SK-N-MC (cell line): ENCODE measurements at places on chromosomes 3 and 15.

GRCh38 chr15:66232267-66232625, 21.3 kb downstream of the MEGF11 start:
- DNase-seq, result no peak

DNA sequence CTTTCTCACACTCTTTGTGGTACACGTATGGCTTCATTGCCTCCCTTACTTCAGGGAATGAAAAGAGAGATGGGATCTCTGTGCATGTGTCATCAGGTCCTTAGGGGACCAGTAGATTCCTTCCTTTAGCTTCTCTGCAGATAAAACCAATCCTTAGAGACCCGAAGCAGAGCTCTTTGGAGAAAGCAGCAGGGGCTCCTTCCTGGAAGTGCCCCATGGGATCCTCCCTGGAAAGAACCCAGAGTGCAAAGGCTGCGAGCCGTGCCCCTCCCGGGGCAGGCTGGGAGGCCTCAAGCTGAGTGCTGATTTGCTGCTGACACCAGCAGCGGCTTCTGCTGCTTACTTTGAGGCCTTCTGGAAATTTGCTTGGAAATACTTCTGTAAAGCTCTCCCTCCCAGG, 328.6 kb upstream of the RGMA start:
- DNase-seq, result no peak

DNA sequence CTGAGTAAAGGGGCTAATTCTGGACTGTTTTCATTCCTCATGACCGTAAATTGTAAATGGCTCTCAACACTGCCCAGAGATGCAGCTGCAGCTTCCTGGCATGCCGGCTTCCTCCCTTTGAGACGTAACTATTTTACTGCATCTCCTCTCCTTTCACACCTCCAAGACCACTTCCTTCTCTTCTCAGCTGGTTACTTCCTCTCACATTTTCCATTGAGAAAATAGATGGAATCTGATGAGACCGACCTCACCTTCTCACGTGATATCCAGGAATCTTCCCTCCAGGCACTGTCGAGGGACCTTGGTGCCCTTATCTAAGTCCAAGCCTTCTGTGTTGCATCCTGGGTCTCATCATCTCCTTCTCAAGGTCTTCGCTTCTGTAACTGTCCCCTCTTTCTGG, 12.7 kb downstream of the LYSMD4 start:
- DNase-seq, result no peak

GRCh38 chr3:10530241-10530640, 24.9 kb upstream of the ATP2B2 start:
- DNase-seq, result no peak

DNA sequence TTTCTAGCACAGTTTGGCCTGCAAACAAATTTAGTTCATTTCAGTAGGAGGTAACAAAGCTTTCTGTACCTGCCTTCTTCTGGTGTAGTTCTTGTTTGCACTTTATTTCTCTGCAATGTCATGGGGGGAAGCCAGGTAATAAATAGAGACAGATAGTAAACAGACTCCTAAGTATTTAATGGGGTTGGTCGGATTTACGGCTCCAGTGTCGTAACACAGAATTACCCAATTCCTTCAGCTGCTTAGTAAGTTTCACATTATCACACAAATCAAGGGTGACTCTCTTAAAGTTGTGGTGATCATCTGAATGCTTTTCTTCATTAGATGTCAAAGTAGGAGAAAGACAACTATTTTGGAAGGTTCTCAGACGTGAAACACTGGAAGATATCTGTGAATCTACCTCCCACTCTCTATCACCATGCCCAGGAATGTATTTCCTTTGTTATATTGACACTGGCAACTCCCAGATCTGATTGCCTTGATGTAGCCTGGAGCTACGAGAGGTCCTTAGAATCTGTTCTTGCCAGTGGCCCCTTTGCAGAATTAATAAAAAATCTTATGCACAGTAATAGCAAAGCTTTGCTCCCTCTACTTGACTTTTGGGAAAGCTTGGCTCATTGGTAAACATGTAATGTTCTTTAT, 25.0 kb upstream of the TMC3 start:
- no peak for DNase-seq

- DNase-seq, result no peak
Measured at GRCh38 chr3:153757839-153758238, 363.4 kb upstream of the ARHGEF26 start.

DNA sequence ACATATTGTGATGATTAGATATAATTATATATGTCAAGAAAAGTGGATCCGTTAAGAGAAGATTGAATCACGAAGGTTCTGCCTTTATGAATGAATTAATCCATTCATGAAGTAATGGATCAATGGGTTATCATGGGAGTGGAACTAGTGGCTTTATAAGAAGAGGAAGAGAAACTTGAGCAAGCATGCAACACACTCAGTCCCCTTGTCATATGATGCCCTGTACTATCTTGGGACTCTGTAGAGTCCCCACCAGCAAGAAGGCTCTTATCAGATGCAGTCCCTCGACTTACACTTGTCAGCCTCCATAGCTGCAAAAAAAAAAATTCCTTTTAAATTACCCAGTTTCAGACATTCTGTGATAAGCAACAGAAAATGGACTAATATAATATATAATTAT, 301.9 kb downstream of the RAP2B start:
- no peak for DNase-seq

DNA sequence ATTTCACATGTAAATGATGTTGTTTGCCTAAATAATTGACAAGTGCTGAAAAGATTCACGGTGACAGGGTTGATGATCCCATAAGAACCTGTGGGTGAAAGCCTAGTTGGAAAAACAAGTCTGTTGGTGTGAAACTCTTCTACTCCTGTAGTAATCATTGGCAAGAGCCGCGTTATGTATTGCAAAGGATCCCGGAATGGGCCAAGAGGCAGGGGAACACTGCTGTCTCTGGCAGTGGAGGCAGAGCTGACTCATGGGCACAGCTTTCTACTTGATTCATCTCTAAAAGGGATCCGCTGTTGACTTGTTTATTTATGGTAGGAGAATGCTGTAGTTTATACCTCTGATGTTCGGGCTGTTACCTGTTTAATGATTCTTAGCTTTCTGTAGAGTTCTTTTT, 63.1 kb downstream of the MAP6D1 start:
- no peak for DNase-seq

DNA sequence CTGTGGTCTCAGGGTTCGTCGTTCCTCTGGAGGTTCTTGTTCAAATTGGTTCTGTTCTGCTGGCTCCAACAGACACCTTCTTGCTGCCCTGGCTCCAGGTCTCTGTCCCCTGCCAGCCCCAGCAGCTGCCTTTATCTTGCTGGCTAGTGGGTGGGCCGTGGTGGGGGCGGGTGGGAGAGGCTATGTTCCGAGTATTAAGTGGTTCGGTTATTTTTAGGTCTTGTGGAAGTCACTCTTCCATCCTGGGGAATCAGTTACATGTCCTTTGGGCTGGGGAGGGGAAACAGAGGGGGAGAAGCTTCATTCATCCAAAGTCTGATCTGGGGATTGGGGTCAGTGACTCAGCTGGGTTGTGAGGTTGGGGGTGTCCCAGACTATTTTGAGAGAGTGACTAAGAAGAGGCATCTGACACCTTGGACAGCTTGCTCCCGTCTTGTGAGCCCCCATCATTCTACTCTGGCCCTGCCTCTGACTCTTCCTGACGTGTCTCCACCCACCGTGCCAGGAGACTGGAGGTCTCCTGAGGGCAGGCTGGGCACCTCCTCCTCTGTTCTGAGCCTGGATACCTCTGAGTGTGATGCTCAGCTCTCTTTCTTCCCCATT, at the start of gene XIRP1:
Gene XIRP1 (minus strand): TSS at position 106 of the 603 bp plus-strand sequence. CDS start 3,150 bp downstream, outside the sequence.
- DNase-seq, result no peak

DNA sequence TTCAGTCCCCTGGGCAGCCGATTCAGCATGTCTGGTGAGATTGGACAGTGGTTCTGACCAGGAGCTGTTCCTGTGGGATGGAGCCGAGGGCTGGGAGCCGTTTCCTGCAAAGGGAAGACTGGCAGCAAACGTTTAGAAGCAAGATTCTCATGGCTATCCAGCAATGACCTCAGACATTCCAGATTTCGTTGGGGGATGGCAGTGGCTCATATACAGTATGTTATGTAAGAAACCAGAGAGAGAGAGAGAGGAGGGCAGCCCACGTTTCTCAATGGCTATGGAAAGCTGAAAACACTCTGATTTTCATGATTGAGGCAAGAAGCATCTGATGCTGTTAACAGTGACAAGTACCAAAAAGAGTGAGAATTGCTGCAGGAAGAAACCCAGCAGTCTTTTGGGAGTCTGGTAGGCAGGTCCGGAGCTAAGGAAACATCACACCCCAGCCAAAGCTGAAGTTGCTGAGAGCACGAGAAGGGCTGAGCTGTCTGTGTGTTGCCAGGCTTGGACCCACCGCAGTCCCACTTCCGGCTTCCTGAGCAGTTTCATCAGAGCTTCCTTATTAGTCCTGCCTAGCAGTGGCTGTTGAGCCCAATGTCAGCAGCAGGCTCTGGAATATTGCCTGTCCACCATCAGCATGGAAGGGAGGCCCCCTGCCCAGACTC, 25.6 kb upstream of the VPS8 start:
- DNase-seq, result no peak

GRCh38 chr3:127959041-127959440, 44.0 kb downstream of the KBTBD12 start:
- DNase-seq, result no peak

- DNase-seq, result no peak
Measured at GRCh38 chr3:43549626-43550290, 72.1 kb downstream of the ANO10 start.

DNA sequence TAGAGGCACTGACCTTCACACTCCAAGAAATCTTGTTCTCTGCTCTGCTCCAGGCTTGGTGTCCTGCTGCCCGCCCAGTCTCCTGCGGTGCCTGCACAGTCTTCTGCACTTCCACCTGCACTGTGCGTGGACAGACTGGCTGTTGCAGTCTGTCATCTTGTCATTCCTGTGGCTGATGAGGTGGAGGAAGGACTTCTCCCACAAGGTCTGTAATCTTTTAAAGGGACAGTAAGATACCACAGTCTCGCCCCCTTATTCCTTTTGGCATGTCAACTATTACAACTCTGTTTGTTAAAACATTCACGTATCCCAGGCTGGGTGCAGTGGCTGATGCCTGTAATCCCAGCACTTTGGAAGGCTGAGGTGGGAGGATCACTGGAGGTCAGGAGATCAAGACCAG, 54.1 kb upstream of the IGF2BP2 start:
- DNase-seq, result no peak

DNA sequence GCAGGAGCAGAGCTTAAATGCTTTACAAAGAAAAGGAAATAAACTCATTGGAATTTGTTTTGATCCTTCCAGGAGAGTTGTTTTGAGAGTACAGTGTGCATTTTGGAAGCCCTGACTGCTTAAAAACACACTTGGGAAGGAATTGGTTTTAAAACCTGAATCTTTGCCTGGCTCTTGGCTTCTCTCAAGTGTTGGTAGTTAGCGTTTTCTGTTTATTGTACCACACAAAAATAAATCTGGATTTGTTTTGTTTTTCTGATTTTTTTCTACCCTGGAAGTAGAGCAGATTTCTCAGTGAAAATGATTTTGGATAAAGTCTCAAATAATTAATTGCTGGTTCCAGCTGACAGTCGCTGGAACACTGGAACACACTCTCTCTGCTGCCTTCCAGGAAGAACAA, 90.6 kb downstream of the CHST2 start:
- DNase-seq, result no peak

DNA sequence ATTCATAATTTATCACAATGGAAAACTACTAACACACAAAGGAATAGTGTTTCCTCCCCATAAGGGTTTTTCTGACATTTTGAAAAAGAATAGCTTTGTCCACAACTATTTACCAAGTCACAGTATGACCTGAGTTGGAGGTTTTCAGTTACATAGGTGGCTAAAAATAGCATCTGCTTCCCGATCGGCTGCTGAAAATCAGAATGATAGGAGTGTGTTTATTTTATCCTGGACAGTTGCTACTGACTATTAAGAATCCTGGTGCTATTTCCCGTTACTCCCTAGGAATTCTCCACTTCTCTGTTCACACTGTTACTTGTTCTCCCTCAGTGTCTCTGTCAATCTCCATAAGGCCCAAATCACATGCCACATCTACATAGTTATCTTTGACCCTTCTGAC, 353.9 kb upstream of the RARB start:
- no peak for DNase-seq

- DNase-seq, result no peak
Measured at GRCh38 chr3:48039487-48040190, 23.4 kb upstream of the MAP4 start.

DNA sequence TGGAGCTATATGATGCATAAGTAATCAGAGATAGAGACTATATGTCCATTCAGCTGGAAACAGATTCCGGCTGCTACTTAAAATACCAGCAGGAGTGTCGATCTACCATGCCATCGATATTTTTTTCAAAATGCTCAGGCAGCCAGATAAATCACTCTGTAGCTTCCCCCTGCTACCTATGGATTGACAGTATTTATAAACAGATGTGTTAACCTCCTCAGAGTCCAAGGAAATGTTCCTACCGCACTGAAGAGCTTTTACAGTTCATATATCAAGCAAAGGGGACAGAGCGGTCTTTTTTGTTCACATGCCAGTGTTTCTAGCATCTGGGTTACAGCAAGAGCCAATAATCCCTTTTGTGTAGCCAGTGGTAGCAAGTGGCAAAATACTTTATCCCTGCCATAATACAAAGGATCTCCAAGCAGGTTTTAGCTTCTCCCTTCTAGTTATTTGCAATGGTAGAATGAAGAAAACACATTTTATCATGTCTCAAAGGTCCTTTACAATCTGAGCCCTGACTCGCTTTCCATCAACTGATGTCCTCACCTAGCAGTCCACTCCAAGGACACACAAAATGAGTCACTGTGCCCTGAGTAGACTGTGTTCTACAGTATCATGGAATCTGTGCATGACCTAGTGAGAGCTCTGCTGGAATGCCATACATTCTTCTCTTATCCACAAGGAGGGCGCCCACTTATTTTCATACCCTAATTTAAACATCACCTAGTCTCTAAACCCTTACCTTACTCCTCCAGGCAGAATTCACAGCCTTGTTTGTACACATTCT, 507.0 kb downstream of the TBL1XR1 start:
- no peak for DNase-seq

- no peak for DNase-seq
Measured at GRCh38 chr3:184320104-184320445, 5.7 kb downstream of the EIF4G1 start.
